Activated CD4-positive, alpha-beta T cell treated with anti-CD3 and anti-CD28 coated beads, Interleukin-2, amount 10 ng/mL, durations not matched to agents 24 days and 14 days (primary cell): ENCODE measurements at places on chromosomes 3 and 15.
A peak's percentile ranks its signal among the peaks of the same experiment; 100 is the strongest.

DNA sequence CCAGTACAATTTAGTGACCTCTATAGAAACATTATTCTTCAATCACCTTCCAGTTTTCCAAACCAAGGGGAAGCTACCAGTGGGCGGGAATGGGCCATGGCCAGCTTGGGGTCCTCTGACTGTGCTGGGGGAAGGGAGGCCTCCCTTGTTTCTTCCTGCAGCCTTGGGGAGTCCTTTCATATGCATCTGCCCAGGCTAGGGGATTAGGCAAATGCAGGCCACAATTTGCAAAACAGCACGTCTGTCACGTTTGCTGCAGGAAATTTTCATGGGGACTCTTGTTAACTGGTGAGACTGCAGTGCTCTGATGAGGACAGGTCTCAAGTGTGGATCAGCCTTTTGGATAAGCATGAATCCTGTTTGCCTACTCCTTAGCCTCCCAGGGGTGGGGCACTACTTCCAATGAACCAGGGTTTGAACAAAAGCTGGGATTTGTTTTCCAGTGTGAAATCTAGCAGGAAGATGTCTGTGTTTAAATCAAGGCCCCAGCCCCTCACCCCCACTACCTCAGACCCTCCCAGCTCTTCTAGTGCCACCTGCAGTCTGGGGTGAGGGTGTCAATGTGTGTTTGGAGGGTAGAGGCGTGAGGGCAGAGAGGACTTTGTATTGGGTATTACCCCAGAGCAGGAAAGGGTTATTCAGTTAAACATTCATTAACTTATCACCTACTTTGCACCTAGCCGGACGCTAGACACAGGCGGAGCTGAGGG lies 219.9 kb downstream of the OPA1 start:
- no peak for DNase-seq

GRCh38 chr15:71705151-71705550 lies 105.2 kb upstream of the NR2E3 start:
- DNase-seq = no peak

DNA sequence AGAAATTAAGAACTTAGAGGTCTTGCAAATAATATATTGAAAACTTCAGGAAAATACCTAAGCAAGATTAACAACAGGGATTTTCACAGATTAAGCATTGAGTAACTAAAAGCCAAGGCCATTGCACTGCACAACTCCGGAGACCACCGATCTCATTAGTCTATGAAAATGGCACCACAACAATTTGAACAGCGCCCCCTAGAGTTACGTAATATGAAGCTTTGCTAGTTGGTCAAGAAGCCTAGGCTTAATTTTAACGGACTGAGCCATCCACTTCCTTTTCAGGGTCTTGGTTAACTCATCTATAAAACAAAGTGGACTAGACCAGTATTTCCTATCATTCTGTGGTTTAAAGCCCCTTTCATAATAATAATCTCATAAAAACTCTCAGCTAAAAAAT lies 24.8 kb downstream of the TMEM212 start:
- DNase-seq = no peak

DNA sequence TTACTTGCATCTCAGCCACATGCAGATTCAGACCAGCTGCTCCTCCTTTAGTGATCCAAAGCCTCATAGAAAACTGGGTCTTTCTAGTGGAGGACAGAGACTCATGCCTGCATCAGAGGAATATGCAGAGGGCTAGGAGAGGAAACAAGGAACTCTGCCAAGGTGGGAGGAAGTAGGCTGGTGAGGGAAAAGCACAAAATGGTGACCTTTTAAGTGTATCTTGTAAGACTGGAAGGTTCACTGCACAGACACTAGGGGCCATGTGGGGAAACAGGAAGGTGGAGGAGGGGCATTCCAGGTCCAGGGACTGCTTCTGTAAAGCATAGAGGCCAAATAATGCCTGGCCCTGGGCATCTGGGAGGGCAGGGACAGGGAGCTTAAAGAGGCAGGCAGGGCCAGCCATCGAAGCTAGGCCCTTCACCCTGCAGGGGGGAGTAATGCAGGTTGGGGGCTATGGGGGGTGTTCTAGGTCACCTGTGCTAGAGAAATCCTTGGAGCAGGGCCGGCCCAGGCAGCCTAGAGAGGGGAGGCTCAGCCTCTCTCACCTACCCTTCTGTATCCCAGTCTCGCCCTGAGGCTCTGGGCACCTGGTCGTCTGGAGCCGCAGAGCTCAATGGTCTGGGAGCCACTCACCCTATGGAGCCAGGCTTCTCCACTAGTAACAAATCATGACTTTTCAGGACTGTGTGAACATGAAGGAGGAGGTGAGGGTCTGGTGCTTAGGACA lies 117.7 kb downstream of the DNAJB8 start:
- no peak for DNase-seq

DNA sequence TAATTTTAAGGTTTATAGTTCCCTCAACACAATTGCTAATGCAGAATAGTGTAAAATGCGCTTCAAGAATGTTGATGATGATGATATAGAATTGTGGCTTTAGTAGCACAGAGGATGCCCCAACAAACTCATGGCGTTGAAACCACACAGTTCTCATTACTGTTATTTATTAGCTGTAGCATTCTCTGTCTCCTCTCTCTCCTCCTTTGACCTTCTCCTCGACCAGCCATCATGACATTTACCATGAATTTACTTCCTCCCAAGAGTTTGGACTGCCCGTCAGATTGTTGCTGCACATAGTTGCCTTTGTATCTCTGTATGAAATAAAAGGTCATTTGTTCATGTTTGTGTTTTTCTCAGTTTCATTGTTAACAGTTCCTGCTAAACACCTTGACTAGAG lies 27.8 kb upstream of the CRTC3 start:
- DNase-seq = no peak

GRCh38 chr3:158685159-158685558 lies 12.7 kb upstream of the LXN start:
- no peak for DNase-seq

DNA sequence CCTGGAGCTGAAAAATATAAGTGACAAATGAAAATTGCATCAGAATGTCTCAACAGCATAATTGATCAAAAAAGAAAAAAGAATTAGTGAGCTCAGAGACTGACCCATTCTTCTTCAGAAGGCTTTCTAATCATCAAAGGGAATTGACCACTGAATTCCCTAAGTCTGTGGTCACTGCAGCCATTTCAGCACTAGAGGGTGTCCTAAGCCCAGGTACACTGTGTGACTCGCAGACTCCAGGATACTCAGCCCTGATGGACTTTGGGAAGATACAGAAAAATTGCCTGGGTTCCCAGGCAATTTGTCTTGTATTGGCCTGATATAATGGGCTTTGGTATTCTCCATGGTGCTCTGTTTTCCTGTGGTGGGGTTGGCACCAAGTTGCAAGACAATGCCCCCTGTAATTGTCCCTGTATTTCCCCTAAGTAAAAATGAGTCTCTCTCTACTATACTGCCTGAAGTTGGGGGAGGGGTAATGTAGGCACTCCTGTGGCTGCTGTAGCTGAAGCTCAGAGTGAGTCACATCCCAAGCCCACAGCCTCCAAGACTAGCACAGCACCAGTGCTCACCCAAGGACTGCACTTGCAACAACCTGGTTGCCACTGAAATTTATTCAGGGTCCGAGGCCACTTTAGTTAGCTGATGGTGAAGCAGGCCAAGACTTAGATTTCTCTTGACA lies 256.0 kb upstream of the STAC start:
- DNase-seq = no peak

GRCh38 chr3:113571360-113571759 lies 39.0 kb downstream of the SIDT1 start:
- no peak for DNase-seq

DNA sequence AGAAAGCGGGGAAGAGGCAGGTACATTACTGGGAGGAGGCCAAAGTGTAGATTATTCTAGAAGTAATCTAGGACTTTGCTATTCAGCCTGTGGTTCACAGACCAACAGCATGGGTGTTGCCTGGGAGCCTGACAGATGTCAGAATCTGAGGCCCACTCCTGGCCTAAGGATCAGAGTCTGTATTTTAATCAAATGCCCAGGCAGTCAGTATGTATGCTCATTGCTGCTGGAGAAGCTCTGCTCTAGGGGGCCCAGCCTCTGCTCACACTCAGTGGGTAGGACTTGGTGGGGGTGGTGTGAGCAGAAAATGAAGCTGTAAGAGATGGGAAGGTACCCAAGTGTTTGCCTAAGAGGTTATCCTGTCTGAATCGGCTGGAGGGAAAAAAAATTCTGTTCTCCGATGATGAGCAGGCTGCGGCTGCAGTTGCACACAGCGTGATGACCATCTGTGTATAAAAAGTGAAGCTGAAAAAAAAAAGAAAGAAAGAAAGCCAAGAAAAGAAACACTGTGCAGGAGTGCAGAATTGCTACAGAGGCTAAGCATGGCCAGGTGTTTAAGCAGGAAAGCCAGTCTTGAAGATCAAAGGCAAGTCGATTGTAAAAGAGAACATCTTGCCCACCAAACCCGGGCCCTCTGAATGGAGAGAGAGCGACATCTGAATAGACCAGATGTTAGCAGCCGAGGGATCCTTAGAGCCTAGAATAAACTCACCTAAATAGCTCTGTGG lies 65.2 kb downstream of the EIF4E3 start:
- DNase-seq = no peak

DNA sequence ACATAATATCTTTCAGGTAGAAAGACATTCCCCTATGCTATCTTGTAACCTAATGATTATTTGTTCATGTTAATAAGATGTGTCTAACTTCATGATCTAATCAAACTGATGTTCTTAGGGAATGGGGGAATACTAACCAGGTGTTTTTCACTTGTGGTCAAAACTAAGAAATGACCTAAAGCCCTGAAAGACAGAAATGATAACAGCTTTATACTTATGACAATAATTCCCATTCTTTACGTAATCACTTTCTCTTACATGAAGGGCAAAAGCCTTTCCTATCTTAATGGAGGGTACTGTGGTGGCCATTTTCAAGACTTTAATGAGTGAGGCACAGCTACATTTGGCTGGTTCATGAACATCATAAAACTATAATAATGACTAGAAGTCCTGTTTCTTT lies 33.9 kb upstream of the MEIS2 start:
- no peak for DNase-seq

DNA sequence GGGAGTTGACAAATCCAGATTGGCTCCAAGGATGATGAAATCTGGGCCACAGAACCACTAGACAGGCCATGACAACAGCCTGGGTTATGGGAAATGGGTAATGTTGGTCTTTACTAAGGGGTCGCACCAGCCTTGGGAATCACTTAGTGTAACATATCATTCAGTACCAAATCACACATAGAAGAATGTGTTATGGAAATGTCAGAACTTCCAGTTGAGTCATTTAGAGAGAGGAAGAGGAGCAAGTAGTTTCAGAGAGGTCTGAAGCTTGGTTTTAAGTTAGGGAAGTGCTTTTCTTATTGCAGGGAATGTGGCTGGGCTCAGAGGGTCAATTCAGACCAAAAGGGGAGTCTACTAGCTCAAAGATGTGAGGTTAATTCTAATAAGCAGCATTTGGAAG lies 241.6 kb upstream of the ZPLD1 start:
- no peak for DNase-seq

DNA sequence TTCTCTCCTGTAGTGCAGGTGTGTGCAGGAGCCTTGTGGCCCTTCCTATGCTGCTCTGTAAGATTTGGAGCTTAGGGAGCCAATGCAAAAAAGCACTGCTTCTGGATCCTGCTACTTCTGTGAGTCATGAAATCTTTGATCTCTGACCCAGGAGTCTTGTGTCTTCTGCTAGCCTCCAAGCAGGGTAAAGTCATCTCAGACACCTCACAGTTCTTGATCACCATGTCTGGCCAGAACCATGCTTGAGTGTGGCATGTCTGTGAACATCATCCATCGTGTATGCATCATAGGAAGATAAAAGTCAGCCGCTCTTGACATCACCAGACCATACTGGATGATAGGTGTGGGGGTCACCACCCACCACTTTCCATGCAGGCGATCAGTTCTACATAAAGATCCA lies 247.8 kb downstream of the RPLP1 start:
- no peak for DNase-seq

GRCh38 chr3:99172736-99173657 lies 271.5 kb upstream of the DCBLD2 start:
- DNase-seq = peak; percentile 80

GRCh38 chr3:78580681-78581080 lies 1187.1 kb downstream of the ROBO1 start:
- DNase-seq = no peak

GRCh38 chr15:73812806-73813465 lies 59.8 kb upstream of the INSYN1 start:
- DNase-seq = no peak

- no peak for DNase-seq
These were observed 177.7 kb downstream of the THRB start for GRCh38 chr3:24316887-24317383.

DNA sequence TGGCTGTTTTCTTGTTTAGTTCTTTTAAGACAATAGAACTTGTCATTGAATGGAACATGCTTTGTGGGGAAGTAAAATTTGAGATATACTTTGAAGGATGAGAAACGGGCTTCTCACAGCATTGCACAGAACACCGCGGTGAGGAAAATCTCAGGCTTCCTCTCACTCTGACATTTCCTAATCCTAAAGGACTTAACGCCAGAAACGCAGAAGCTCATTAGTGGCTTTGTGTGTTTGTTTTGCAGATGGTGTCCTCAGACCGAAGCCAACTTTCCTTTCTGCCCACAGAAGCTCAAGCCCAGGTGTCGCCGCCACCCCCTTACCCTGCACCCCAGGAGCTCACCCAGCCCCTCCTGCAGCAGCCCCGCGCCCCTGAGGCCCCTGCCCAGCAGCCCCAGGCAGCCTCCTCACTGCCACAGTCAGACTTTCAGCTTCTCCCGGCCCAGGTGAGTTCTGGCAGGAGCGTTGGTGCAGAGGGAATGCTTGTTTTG lies 78.9 kb upstream of the BLM start:
- no peak for DNase-seq

GRCh38 chr3:182323898-182324297 lies 469.4 kb upstream of the ATP11B start:
- DNase-seq = no peak

- DNase-seq = no peak
These were observed 33.8 kb downstream of the FAH start for GRCh38 chr15:80186597-80186996.

DNA sequence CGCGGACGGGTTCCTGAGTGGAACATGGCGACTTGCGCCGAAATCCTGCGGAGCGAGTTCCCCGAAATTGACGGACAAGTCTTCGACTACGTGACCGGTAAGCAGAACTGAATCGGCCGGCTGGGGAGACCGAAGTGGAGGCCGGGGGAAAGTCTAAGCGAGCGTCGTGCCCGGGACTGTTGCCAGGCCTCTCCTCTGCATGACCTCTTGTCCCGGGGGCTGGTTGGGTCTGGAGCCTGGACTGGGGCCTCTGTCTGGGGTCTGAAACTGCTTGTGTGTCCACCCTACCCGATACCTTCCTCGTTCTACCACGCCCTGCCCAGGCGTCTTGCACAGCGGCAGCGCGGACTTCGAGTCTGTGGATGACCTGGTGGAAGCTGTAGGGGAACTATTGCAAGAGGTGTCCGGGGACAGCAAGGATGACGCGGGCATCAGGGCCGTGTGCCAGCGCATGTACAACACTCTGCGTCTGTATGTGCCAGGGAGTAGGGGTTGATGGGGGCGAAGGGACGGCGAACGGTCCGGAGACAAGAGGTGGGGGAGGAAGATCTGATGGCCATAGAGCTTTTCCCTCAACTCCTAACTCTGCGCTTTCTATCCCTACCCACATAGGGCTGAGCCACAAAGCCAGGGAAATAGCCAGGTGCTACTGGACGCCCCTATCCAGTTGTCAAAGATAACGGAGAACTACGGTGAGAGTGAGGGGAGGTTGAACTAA lies at the start of gene ABCF3:
ABCF3 (plus strand) TSS at position 16 of the 718 bp plus-strand sequence; CDS start at position 25, 9 bp downstream.
- DNase-seq = no peak

- peak; percentile 29 for DNase-seq
These were observed 13.6 kb downstream of the SCN11A start for GRCh38 chr3:39038165-39038564.
